ENCODE measurements at places on chromosomes 5 and 9.

DNA sequence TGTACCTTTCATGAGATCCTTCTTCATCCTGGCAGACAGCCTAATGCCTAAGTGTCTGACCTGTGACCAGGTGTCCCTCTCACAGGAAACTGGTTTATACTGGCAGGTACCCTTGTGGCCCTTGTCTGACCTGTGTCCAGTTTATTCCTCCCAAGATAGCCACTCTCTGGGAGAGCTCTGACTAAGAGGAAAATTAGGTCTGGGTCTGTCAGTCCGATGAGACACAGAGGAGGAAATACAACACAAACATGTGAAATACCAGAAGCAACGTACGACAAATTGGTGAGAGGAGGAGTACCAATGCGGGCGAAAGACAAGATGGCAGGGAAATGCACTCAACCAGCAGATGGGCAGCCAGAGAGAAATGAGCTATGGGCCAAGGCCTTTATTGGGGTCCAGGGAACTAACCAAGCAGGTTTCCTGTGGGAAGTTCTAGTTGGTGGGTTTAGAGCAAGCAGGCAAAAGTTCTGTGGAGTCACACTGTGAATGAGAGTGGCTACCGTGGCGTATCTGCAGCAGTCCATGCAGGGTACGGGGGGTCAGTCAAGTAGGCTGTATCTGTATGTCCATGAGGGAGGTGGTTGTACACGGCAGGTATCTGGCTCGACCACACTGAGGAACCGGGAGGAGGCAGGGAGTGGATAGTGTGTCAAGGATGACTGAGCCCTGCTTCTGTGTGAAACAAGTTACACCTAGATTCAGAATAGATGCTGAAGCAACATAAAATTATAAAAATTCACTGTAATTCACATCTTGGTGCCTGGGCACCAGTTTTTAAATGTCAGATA lies 109.0 kb downstream of the MLLT3 start:
- no peak for DNase-seq

DNA sequence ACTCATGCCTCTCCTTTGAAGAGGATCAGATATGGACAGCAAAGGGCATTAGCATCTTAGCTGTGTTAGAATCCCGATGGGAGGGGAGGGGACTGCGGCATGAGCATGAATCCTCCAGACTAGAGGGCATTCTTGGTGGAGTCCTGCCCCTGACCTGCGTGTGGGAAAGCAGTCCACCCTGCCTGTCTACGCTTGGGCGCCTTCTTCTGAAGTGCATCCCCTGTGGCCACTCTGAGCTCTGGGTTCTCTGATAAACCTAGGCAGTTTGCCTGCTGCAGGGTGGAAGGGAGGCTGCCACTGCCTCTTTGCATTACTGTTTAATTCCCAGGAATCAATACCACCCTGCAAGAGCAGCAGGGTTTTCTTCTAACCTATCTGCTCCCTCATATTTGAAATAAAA lies 169.3 kb downstream of the INSYN2B start:
- no peak for DNase-seq

DNA sequence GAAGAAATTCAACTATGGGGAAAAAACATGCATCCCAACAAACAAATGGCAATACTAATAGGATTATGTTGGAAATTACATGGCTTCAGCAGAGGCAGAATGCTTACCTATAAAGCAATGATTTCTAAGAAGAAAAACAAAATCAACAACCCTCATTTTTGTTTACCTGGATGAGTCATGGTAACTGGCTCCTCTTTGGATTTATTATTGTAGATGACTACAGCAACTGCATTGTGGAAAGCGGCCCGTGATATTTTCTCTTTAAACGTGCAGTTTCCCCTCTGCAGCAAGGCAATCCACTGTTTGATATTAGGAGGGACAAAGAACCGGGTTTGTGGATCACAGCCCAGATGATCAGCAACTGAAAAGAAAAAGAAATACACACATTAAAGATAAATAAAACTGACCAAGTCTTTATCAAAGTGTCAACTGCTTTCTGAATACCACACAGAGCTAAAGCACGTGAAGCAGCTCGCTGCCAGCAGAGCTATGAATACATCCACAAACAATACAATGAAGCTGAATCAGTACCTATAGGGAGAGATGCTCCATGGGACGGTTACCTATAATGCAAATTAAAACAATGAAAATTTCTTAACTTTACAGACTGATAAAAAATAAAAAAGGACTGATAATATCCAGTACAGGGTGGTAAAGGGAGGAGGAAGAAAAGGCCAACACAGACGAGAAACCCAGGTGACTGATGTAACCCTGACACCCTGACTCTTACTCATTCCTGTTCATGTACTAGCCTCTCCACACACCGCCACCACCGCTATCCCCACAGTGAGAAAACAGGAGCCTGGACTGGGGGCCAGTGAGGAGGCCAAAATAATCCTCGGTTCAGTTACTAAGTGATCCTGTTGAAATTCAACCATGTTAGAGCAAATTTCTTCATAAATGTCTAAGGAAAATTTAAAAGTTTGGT lies 31.0 kb downstream of the RNF130 start:
- DNase-seq, result no peak

DNA sequence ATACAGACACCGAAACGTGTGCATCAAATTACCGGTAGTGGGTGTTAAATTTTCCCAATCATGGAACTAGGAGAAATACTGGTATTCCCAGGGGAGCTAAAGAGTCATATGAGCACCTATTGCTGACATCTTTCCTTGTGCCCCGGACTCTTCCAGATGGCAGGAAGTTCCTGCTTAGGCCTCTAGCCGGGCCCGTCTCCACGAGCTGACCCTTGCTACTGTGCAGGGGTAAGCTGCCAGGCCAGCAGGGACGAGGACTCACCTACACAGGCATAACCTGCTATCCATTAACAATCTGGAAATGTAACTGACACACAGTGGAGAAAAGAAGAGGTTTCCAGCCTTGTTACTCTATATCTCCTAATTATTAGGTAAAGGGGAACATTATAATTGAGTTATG lies 16.2 kb upstream of the SSBP2 start:
- DNase-seq, result no peak

DNA sequence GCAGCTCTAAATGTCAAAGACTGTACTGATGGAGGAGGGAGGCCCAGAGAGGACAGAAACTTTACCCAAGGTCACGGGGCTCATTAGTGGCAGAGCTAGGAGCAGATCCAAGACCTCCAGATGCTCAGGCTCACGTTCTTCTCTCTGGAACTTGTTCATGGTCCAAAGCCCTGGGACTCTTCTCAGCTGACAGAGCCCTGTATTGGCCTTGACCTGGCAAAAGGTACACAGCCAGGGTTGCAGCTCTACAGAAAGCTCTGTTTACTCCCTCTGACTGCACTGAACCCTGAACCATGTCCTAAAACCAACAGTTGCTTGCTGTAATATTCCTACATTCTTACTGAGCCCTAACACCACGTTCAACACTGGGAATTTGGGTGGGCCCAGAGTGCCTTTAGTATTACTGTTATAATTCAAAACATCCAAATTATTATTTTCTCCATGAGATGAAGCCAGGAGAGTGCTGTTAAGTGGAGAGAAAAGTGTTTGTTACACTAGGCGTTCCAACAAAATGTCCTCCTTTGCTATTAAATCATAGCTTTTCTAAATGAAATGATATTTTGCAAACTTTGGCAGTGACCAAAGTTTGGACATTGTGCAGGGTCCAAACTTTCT lies 602.4 kb upstream of the CLINT1 start:
- no peak for DNase-seq

DNA sequence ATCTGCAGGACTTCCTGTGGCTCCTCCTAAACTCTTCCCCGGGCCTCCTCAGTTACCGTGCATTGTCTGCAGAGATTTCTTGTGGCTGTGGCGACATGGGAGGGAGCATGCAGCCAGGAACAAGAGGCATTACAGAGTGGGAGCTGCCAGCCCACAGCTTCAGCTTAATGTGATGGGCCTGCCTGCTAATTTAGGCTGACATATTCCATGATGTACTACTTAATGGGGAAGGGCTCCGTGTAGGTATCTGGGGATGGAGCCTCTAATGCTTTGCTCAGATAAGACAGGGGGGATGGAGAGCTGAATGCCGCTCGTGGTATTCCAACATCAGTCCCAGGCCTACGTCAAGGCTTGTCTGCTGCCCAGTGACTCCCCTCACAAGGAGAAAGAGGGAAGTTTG lies 137.6 kb upstream of the GPR151 start:
- DNase-seq, result no peak

- DNase-seq, result no peak
Observed at GRCh38 chr9:15549611-15550010, 3.2 kb upstream of the CCDC171 start.

GRCh38 chr9:82729991-82730589 lies 332.9 kb downstream of the RASEF start:
- no peak for DNase-seq
